Upper lobe of right lung (tissue), 1 donor: ENCODE measurements at places on chromosomes 7 and 10. TPM values are rescaled to one million over a fixed set of nuclear protein-coding genes. Genes with fewer than 3 reads are reported as not detected.

Gene PLCE1
- 14.3 TPM for total RNA-seq

Gene H2AZ2
- total RNA-seq, result 131 TPM

Gene ZNF12
- 25.0 TPM for total RNA-seq

Gene MYOF
- total RNA-seq, result 132 TPM

Gene VSIR
- 128 TPM for total RNA-seq

Gene SPDYE2B
- total RNA-seq, result not detected

Gene KMT2C
- total RNA-seq, result 99.0 TPM

Gene DDX56
- 53.5 TPM for total RNA-seq
